T47D (cell line): ENCODE measurements at places on chromosomes 5 and 9.

DNA sequence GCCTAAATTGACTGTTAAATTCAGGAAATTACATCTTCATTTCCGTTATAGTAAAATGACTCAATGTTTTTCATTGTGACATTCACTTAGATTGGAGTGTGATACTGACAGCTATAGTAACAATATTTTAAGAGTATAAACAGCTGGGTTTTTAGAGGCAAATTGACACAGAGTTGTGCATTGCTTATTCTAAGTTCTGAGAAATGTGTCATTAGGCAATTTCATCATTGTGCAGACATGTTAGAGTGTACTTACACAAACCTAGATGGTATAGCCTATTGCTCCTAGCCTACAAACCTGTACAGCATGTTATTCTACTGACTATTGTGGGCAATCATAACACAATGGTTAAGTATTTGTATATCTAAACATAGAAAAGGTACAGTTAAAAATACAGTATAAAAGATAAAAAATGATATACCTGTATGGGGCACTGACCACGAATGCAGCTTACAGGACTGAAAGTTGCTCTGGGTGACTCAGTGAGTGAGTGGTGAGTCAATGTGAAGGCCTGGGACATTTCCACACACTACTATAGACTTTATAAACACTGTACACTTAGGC lies 132.7 kb downstream of the PDE4D start:
- DNase-seq, result no peak

DNA sequence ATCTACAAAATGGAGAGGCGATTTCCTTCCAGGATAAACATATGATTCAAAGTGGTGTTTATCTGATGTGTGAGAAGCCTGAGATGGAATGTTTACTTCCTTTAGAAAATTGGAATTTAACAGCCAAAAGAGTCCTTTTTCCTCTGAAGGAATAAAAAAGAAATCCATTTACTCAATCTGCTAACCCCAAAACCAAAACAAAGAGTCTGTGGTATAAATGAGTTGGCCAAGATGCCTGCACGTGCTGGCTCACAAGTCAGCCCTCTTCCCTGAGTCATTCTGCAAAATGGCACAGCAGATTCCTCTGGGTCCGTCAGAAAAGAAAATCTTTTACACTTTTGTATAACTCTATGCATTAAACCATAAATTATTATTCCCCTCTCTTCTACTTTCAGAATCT lies 60.8 kb downstream of the EBF1 start:
- no peak for DNase-seq

- no peak for DNase-seq
Measured at GRCh38 chr5:9500625-9501024, 45.2 kb downstream of the SEMA5A start.

GRCh38 chr5:56262279-56262678 lies 29.1 kb upstream of the ANKRD55 start:
- no peak for DNase-seq

GRCh38 chr9:84266087-84266561 lies 74.4 kb downstream of the SLC28A3 start:
- no peak for DNase-seq

- DNase-seq, result peak; percentile 13
Measured at GRCh38 chr9:86948074-86948929, 996 bp upstream of the GAS1 start.

DNA sequence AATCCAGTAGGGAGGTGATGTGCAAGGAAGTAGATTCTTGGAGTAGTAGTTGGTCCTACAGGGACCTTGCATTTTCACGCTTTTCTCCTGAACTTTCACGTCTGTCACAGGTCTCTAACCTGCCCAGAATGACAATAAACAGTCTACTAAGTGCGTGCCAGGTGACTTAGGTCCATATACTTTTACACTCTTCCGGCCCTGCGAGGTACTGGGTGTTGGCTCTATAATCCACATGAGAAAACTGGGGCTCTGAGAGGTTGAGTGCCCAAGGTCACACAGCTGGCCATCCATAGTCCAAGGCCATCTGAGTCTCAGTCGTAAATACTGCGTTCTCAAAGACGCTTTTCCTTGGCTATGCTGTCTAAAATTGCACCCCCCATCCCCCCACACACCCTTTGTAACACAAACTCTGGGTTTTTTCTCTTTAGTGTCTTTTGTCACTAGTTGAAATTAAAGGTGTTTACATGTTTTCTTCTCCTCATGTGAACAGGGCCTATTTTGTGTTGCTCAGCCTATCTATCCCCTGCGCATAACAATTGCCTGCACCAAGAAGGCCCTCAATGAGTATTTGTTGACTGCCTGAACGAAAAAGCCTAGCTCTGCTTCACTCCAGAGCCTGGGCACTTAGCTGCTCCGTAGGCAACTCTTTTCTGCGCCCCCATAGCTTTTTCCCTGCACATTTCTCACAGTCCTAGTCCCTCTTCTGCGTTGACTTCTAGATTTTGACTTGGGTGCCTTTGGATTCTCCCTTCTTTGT lies 943 bp downstream of the SFXN1 start:
- DNase-seq, result no peak

GRCh38 chr5:98700730-98701129 lies 72.7 kb upstream of the RGMB start:
- DNase-seq, result no peak

DNA sequence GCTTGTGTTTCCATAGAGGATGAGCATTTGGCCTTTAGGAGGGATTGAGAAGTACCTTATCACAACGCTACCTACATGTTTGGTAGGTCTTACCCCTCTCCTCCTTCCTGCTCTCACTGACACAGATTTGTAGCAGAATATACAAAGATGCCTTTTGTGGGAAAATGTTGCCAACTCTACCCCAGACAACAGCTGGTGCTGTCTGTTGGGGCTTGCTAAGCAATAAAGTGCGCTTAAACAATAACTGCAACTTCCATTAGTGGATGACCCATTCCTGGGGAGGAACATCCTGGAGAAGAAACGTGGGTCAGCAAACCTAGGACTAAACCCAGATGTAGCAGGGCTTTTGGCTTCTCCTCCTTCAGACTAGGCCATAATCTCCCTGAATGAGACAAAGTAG lies 174.3 kb downstream of the EFNA5 start:
- no peak for DNase-seq

DNA sequence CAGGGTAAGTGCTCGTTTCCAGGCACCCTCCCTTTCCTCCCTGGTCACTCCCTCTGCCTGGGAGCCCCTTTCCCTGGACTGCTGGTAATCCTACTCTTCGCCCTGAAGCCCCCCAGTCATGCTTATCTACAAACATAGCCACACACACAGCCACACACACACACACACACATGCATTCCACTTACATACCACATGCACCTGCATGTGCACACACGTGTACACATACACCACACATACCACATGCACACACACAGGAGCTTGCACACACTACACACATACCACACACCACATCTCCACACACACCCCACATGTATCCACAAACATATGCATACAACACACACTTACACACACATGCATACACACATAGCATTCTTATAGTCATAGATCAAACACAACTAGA lies 358.5 kb downstream of the GADD45G start:
- no peak for DNase-seq

DNA sequence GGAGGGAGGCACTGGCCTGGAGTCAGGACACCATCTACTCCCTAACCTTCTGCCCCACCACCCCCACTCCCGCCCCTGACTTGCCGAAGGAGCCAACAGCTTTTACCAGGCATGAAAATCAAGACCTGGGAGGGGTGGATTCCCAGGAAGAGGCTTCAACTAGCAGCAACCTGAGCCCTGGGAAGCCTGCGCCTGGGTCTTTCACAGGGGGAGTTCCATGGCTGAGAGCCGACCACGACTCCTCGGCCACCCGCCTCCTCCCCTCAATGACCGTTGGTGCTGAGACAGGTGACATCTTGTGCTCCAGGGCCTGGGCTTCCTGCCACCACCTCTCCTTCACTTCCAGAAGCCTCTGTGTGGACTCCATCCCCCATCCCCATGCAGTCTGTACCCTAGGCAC lies 37.1 kb downstream of the BARX1 start:
- no peak for DNase-seq
